G401 (cell line): ENCODE measurements at places on chromosomes 7 and 10. TPM values are rescaled to one million over a fixed set of nuclear protein-coding genes. Genes with fewer than 3 reads are reported as not detected.

ATG9B gene
- total RNA-seq: 0.34 and 0.49 TPM in 2 replicates

CALHM1 gene
- total RNA-seq: not detected in 2 replicates

SMKR1 gene
- total RNA-seq: 5.2 TPM in 1 of 2 replicates, not detected in the other

PDE1C gene
- total RNA-seq: not detected in 2 replicates

ADAP1 gene
- 11.7 and 21.3 TPM in 2 replicates for total RNA-seq

GPR37 gene
- total RNA-seq: not detected in 2 replicates

CDCA7L gene
- total RNA-seq: 156 and 216 TPM in 2 replicates

AOC1 gene
- 0.92 TPM in 1 of 2 replicates, not detected in the other for total RNA-seq

ZNF212 gene
- total RNA-seq: 11.6 and 15.9 TPM in 2 replicates

PSTK gene
- total RNA-seq: 12.2 and 22.3 TPM in 2 replicates

EMX2 gene
- total RNA-seq: not detected in 2 replicates

TYW1B gene
- total RNA-seq: 0.61 and 0.80 TPM in 2 replicates

PON3 gene
- not detected in 2 replicates for total RNA-seq

FANK1 gene
- total RNA-seq: 3.1 and 4.8 TPM in 2 replicates

CYP3A7 gene
- total RNA-seq: not detected in 2 replicates

LBX1 gene
- total RNA-seq: 17.5 and 32.2 TPM in 2 replicates

FAM170B gene
- total RNA-seq: not detected in 2 replicates

PRSS1 gene
- not detected in 2 replicates for total RNA-seq

NUTM2A gene
- not detected in 2 replicates for total RNA-seq

SLC16A12 gene
- not detected in 2 replicates for total RNA-seq

CH25H gene
- total RNA-seq: not detected in 2 replicates

ACTL6B gene
- 0.14 TPM in 1 of 2 replicates, not detected in the other for total RNA-seq

CREB5 gene
- 0.12 and 0.20 TPM in 2 replicates for total RNA-seq

CTAGE8 gene
- not detected in 2 replicates for total RNA-seq

SLC29A4 gene
- total RNA-seq: 12.5 and 15.1 TPM in 2 replicates

NYAP1 gene
- 17.3 and 23.0 TPM in 2 replicates for total RNA-seq

IDI2 gene
- total RNA-seq: not detected in 2 replicates

HOXA13 gene
- total RNA-seq: 0.37 TPM in 1 of 2 replicates, not detected in the other

HTR5A gene
- not detected in 2 replicates for total RNA-seq

DGKB gene
- total RNA-seq: not detected in 2 replicates

JCAD gene
- not detected in 2 replicates for total RNA-seq

LRRC18 gene
- not detected in 2 replicates for total RNA-seq

CRYGN gene
- total RNA-seq: not detected in 2 replicates

CTAGE6 gene
- not detected in 2 replicates for total RNA-seq

LSM8 gene
- total RNA-seq: 44.9 and 80.9 TPM in 2 replicates

MSMB gene
- not detected in 2 replicates for total RNA-seq

FEZF1 gene
- not detected in 2 replicates for total RNA-seq

IRF5 gene
- total RNA-seq: not detected in 2 replicates

CCDC146 gene
- total RNA-seq: 0.61 TPM in 1 of 2 replicates, not detected in the other

MYOZ1 gene
- total RNA-seq: 1.2 TPM in 1 of 2 replicates, not detected in the other

XRCC2 gene
- 3.7 and 6.9 TPM in 2 replicates for total RNA-seq

PRTFDC1 gene
- total RNA-seq: 32.6 and 46.6 TPM in 2 replicates

POU6F2 gene
- under 0.01 TPM in 1 of 2 replicates, not detected in the other for total RNA-seq

FAM221A gene
- total RNA-seq: 2.2 and 3.5 TPM in 2 replicates

ZNF33B gene
- total RNA-seq: 17.6 and 24.8 TPM in 2 replicates

C10orf62 gene
- total RNA-seq: 0.24 TPM in 1 of 2 replicates, not detected in the other

C10orf53 gene
- total RNA-seq: not detected in 2 replicates

KAZALD1 gene
- total RNA-seq: 105 and 145 TPM in 2 replicates

CALML5 gene
- total RNA-seq: not detected in 2 replicates

MOGAT3 gene
- not detected in 2 replicates for total RNA-seq

TFPI2 gene
- 0.86 TPM in 1 of 2 replicates, not detected in the other for total RNA-seq
